ENCODE measurements at places on chromosomes 2 and 18.

GRCh38 chr2:11865378-11865777 lies 118.9 kb downstream of the LPIN1 start:
- H3K4me1 ChIP-seq: peaks cover 15% of the 10 kb centered on the region
- no peaks in the 10 kb centered on the region for H3K36me3 ChIP-seq
- H3K4me3 ChIP-seq: no peak overlapping the region
- H3K27me3 ChIP-seq: no peaks in the 10 kb centered on the region
- no peak overlapping the region for H3K27ac ChIP-seq

DNA sequence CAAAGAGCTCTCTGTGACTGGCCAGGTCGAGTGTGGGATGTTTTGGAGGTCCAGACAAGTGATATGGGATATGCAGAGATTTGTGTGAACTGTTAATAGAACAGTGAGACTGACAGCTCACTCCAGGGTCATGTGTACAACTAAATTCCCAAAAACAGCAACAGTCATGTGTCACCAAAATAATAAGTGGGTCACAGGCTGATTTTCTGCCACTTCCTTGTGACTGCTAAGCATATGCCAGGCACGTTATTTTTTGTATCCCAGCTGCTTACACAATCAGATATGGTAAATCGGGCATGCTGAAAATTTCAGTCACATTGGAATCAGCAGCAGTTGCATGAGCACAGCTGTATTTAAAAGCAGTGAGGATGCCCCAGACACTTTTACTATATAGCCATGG lies 198.7 kb downstream of the PTGR3 start:
- no peak for DNase-seq
- no peaks in the 10 kb centered on the region for H3K36me3 ChIP-seq
- H3K27ac ChIP-seq: no peak overlapping the region
- H3K27me3 ChIP-seq: no peaks in the 10 kb centered on the region
- no peaks in the 10 kb centered on the region for H3K4me1 ChIP-seq

DNA sequence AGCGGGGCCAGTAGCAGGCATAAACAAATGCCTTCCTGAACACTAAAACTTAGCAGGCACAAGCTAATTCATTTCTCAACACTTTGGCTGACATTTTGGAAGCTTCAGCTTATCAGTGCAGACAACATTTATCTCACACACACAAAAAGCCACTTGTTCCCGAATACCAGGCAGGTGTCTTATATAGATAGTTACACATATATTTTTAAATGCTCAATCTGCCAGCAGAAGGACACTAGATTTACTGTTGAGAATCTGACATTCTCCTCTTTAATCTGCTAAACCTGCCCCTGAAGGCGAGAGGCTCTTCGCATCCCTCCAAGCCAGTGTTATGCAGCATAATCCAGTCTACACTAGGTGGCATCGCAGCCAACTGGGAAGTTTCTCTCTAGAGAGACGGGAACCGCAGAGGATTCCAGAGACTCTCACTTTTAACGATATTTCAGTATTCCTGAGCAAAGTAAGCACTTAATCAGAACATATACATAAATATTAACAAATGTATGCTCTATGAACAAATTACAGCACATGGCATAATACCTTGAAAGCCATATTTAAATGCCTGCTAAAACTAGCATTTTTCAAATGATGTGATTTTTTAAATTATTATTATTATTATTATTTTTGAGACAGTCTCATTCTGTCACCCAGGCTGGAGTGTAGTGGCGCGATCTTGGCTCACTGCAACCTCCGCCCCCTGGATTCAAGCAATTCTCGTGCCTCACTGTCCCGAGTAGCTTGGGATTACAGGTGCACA lies 90.2 kb upstream of the SCG2 start:
- H3K4me1 ChIP-seq: no peaks in the 10 kb centered on the region
- no peaks in the 10 kb centered on the region for H3K27me3 ChIP-seq
- no peaks in the 10 kb centered on the region for H3K36me3 ChIP-seq
- no peak overlapping the region for H3K4me3 ChIP-seq
- H3K27ac ChIP-seq: no peak overlapping the region
- no peak for DNase-seq

GRCh38 chr18:58394602-58395425 lies 234.1 kb downstream of the ALPK2 start:
- no peak for DNase-seq
- no peaks in the 10 kb centered on the region for H3K36me3 ChIP-seq
- no peaks in the 10 kb centered on the region for H3K27me3 ChIP-seq
- peaks cover 11% of the 10 kb centered on the region for H3K4me1 ChIP-seq

- H3K4me3 ChIP-seq: no peak overlapping the region
- H3K4me1 ChIP-seq: no peaks in the 10 kb centered on the region
- H3K27me3 ChIP-seq: no peaks in the 10 kb centered on the region
Observed at GRCh38 chr2:149767516-149767974, 180.0 kb upstream of the MMADHC start.

DNA sequence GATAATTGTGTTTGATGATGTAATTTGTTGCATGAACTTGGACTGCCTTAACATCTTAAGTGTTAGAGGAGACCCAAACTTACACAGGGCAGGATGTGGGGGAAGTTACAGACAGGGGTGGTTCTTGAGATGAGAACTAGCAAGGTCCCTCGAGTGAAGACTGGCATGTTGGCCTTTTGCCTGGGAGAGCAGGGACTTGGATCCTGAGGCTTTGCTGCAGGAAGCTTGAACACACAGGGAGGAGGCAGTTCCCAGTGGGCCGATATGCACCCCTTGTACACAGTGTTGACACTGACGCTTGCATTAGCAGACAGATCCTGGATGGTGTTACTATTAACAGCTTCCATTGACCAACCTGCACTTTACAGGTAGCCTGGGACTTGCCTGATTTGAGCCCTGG lies 47.5 kb downstream of the CHRNA1 start:
- peak overlapping the region; percentile 8 for H3K4me3 ChIP-seq
- H3K36me3 ChIP-seq: no peaks in the 10 kb centered on the region
- no peaks in the 10 kb centered on the region for H3K27me3 ChIP-seq
- peak; percentile 28 for DNase-seq
- H3K4me1 ChIP-seq: peaks cover 29% of the 10 kb centered on the region

DNA sequence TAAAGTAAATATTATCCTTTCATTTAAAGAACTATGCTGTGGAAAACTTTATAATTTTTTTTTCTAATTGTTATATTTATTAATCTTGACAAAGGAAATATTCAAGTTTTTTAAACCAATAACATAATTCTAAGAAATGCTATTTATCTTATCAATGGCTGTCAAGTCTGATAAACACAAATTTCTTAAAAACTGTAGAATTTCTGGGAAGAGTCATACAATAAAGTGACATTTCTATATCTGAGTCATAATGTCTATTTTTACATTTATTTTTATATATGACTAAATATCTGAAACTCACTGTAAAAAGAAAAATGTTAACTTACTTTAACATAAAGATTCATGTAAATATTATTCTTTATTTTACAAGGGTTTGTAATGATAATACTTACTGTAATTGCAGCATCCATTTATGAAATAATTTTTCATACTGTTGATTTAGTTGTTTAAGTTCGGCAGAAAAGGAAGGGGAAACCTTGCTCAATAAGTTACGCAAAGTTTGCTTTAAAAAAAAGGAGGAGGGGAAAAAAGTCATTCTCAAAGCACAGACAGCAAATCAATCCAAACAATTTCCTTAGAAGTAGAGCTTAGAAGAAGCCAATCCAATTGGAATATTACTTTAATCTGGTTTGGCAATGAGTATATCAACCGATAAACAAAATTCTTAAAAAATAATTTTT lies 32.4 kb downstream of the ORC2 start:
- H3K36me3 ChIP-seq: peaks cover 63% of the 10 kb centered on the region
- no peaks in the 10 kb centered on the region for H3K27me3 ChIP-seq
- no peak for DNase-seq
- H3K27ac ChIP-seq: no peak overlapping the region
- H3K4me1 ChIP-seq: no peaks in the 10 kb centered on the region

- H3K4me3 ChIP-seq: no peak overlapping the region
- no peaks in the 10 kb centered on the region for H3K36me3 ChIP-seq
- no peaks in the 10 kb centered on the region for H3K4me1 ChIP-seq
- H3K27me3 ChIP-seq: no peaks in the 10 kb centered on the region
Observed at GRCh38 chr2:171386627-171387026, 47.2 kb downstream of the METTL8 start.

- H3K27ac ChIP-seq: no peak overlapping the region
- peaks cover 7% of the 10 kb centered on the region for H3K27me3 ChIP-seq
- H3K4me3 ChIP-seq: no peak overlapping the region
- peaks cover 6% of the 10 kb centered on the region for H3K4me1 ChIP-seq
Observed at GRCh38 chr2:57760381-57760801, 286.2 kb upstream of the VRK2 start.

DNA sequence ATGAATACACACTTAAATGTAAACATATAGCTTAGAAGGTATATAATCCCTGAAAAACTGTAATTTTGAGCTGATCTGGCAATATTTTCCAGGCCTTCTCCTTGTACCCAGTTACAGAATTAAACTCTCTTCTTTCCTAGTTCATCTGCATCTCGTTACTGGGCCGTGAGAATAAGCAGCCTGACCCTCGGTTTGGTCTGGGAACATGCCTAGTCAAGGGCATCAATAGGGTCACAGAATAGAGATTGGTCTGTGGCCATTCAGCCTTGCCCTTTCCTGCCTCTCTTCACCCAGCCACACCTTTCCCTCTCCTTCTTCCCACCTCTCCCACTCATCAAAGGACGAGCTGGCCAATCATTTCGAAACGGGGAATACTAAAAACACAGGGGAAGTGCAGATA lies 27.3 kb downstream of the SULT1C2 start:
- H3K4me1 ChIP-seq: no peaks in the 10 kb centered on the region
- no peak for DNase-seq
- H3K27ac ChIP-seq: no peak overlapping the region
- no peak overlapping the region for H3K4me3 ChIP-seq
- no peaks in the 10 kb centered on the region for H3K27me3 ChIP-seq

- H3K27ac ChIP-seq: peak overlapping the region; percentile 100
- no peak for DNase-seq
- H3K27me3 ChIP-seq: no peaks in the 10 kb centered on the region
- H3K4me3 ChIP-seq: peak overlapping the region; percentile 92
- H3K36me3 ChIP-seq: peaks cover 10% of the 10 kb centered on the region
Observed at GRCh38 chr18:32091325-32091723, 350 bp upstream of the RNF138 start.

Measured in CD4-positive, alpha-beta T cell (primary cell).